Breast epithelium (tissue), 4 donors: ENCODE measurements at places on chromosomes 16 and 17. TPM values are rescaled to one million over a fixed set of nuclear protein-coding genes. Genes with fewer than 3 reads are reported as not detected.

KRT36 gene
- total RNA-seq = not detected

ACADVL gene
- total RNA-seq = 829 TPM

GLP2R gene
- 3.7 TPM for total RNA-seq

NPTX1 gene
- 0.32 TPM for total RNA-seq
